Stimulated activated CD8-positive, alpha-beta memory T cell treated with anti-CD3 and anti-CD28 coated beads, Interleukin-4, amount 100 ng/mL, for 4 hours (primary cell): ENCODE measurements at places on chromosomes 7 and 10.

DNA sequence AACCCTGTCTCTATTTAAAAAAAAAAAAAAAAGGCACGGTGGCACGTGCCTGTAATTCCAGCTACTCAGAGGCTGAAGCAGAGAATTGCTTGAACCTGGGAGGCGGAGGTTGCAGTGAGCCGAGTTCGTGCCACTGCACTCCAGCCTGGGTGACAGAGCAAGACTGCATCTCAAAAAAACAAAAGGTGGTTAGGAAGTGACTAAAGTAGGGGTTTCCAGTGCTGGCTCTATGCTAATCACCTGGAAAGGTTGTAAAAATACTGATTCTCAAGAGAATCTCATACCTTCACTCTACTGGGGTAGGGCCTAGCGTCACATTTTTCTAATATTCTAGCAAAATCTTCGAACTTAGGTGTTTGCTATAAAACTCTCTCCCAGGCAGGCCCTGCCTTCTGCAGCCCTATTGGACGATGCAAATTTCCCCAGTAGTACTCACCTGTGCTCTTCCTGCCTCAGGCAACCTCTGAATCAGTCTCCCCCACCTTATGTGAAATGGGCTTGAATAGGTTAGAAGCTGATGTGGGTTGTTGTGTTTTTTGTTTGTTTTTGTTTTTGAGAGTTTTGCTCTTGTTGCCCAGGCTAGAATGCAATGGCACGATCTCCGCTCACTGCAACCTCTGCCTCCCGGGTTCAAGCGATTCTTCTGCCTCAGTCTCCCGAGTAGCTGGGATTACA, 3.5 kb downstream of the ZP3 start:
- no peak for DNase-seq

- no peak for DNase-seq
These were observed 54.7 kb upstream of the BICC1 start for GRCh38 chr10:58457761-58458616.

DNA sequence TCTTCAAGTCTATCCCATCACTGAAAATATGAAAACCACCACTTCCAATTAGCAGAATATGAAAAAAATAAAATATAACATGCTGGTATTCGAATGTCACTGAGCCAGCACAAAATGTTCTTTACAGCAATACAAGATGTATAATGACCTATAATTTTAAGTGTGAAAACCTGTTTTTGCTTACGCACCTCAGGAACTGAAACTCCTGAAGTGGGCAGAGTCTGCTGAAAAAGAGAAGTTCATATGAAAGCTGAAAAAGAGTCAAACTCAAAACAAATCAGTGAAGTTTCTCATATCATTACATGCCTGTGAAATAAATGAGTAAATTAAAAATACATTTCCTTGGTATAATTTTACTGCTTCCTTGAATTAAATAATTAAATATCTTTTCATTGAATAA, 272.5 kb downstream of the DGKB start:
- DNase-seq: no peak

- no peak for DNase-seq
These were observed 1.8 kb upstream of the IKZF1 start for GRCh38 chr7:50302486-50303334.

DNA sequence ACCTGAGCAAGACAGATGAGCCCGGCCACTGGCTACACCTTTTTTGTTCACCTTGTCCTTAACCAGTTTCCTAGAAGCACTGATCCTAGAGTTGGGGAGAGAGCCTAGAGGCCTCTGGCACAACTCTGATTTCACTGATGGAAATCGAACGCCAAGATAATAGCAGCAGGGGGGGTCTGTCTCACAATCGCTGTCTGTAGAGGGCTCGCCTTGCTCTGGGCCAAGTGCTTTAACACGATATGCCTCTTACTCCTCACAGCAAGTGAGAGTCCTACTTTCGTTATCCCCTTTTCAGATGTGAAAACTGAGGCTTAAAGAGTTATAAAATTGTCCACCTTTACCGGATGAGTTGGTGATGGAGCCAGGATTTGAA, 472 bp downstream of the RASSF4 start:
- no peak for DNase-seq

DNA sequence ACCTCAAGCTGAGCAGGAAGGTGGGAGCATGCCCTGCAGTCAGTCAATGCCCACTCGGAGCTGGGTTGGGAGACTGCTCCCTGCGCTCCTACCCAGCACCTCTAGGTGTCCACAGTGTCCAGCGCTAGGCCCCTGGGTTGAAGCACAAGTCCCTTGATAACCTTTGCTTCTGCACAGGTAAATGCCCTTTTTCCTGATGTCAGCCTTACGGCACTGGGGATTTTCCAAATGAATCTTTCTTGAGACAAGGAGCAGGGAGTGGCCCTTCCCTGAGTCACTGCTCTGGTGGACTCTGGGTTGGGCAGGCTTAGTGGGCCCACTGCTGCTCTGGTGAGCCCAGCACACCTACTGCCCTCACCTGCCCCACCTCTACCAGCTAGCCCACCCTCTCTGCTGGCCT, 61.9 kb upstream of the OPN4 start:
- DNase-seq: no peak

- no peak for DNase-seq
These were observed 49.3 kb downstream of the EEPD1 start for GRCh38 chr7:36202398-36202797.

DNA sequence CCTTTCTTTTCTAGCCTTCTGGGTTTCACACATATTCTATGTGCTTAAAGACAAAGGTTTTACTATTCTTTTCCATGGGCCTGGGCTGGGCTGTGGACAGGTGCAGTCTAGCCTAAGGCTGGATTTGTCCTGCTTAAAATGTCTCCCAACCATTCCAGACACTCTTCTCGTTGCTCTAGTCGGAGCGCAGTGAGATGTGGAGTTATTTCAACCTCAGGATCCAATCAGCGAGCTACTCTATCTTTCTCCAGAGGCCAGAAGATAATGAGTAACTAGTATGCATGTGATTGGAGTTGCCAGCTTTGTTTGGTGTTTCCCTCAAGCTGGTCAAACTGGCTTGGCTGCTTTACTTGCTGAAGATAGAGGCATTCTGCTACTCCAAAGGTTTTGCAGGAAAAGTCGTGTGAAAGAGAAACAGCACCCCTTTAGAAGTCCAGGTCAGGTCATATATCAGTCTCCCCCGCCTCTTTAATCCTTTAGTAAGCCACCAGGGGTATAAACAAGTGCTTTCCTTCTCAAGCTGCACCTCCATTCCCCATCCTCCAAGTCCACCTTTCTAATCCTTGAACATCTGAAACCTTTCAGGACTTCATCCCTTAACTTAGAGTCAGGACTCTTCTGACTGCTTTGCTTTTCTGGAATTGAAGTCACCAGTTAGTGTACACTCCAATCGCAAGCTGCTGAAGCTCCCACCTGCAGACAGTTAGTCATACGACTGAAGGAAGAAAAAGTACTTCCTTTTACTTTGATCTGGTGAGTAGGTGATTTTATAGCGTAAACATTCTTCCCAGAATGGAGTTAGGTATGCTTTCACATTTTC, 78.8 kb downstream of the DNMBP start:
- DNase-seq: no peak

DNA sequence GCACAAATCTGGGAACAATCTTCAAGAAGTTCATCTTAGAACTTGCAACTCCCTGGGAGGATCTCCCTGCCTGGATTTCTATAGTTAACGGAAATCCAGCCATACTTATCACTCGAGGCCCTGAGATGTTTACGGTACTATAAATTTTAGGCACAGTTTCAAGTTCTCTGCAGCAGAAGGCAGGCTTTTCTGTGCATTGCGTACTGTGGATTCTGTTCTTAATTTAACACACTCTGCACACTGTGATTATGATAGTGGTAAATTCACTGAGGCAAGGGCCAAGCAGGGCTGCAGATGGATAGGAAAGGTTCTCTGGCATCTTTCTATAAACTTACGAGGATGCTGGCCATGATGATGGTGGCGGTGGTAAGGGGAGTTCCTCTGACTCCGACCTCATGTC, 10.6 kb downstream of the INHBA start:
- no peak for DNase-seq

DNA sequence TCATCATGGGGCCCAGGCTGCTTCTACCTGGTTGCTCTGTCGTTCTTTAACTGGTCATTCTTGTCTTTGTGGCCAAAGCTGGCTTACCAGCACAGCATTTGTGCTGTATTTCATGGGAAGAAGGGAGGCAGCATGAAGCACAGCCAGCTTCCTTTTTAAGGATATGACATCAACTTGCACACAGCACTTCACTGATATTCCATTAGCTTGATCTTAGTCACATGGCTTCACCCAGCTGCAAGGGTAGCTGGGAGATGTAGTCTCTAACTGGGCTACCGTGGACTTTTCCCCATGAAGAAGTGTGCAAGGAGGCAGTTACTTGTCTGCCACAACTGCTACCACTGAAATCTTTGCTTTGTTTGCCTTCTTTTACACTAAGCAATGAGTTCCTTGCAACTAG, 525.2 kb downstream of the LRMDA start:
- DNase-seq: no peak

GRCh38 chr10:97590748-97591495, 1.4 kb downstream of the C10orf62 start:
- no peak for DNase-seq

GRCh38 chr7:150357771-150358427, 10.7 kb upstream of the REPIN1 start:
- DNase-seq: no peak

DNA sequence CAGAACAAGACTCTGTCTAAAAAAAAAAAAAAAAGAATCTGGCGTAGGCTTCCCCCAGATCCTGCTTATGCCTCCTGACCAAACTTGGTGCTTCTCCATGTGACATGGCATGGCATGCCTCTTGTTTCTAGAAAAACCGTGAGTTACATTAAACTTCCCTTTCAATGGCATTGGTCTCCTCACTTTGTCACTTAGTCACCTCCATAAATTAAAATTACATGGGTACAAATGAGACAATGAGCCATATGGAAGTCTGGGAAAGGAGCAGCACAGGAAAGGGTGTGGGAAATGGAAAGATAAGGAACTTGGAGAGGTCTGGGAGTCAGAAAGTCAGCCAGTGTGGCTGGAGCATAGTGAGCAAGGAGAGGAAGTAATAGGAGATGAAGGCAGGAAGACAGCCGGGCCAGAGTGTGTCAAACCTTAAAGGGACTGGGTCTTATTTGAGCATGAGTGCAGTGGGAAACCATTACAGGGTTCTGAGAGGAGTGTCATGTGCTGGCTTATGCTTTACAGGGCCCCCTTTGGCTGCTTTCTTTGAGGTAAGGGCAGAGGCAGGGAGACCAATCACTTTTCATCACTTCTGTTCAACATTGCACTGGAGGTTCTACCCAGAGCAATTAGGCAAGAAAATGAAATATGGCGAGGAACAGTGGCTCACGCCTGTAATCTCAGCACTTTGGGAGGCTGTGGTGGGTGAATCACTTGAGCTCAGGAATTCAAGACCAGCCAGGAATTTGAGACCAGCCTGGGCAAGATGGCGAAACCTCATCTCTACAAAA, 21.3 kb upstream of the ZMIZ2 start:
- DNase-seq: no peak
